ENCODE measurements at places on chromosomes 2 and 18.
A peak's percentile ranks its signal among the peaks of the same experiment; 100 is the strongest.

DNA sequence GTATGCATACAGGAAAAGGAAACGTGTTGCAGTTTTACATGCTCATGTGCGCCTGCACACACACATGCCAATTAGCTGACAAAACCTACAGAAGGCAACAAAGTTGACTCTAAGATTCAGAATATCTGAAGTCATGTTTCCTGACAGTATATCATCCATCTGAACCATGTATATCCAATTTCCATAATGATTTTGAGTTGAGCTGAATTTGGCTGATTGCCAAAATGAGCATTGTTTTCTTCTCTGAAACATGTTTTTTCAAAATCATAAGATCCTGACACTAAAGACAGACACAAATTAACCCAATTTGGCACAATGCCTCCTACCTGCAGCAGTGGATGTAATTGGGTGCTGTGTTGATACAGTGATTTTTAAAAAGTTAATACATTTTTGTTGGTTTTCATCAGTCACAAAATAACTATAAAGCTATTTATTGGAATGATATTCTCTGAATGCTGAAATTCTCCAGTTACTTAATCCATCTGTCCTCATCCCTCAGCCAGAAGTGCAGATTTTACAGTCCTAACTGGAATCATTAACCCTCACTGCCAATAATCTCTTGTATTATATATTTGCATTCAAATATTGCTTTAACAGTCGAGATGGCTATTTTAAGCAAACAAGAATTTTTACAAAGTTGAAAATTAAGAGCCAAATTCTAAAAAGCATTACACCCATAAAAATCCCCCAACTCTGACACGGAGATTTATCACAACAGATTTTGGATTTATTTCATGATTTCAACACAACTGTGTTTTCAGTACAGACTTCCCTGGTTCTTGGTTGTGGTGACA, 161.7 kb upstream of the LMAN1 start:
- DNase-seq = no peak

DNA sequence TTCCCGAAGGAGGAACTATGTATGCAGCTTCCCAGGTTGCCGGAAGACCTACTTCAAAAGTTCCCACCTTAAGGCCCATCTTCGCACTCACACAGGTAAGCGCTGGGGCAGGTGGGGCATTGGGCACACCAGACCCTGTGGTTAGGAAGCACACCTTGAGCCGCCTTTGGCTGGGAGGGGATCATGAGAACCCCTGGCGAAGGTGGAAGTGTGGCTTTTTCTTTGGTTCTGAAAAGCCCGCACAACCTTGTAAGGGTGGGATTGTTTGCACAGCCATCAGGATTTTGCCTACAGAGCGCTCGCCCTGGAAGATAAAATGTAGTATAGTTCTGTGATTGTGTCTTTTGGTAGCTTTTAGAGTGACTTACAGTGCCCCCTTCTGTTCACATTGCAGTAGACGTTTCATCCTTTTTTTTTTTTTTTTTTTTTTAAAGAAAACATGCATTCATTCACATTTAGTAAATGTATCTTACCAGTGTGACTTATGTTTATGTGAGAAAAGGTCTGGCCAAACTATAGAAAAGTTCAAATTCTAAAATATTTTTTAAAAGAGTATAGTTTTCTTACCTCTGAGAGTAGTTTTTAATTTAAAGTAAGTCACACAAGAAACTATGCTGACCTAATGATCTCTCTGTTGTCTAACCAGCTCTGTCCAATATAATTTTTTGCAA, 5.3 kb downstream of the KLF11 start:
- DNase-seq = peak; percentile 75

DNA sequence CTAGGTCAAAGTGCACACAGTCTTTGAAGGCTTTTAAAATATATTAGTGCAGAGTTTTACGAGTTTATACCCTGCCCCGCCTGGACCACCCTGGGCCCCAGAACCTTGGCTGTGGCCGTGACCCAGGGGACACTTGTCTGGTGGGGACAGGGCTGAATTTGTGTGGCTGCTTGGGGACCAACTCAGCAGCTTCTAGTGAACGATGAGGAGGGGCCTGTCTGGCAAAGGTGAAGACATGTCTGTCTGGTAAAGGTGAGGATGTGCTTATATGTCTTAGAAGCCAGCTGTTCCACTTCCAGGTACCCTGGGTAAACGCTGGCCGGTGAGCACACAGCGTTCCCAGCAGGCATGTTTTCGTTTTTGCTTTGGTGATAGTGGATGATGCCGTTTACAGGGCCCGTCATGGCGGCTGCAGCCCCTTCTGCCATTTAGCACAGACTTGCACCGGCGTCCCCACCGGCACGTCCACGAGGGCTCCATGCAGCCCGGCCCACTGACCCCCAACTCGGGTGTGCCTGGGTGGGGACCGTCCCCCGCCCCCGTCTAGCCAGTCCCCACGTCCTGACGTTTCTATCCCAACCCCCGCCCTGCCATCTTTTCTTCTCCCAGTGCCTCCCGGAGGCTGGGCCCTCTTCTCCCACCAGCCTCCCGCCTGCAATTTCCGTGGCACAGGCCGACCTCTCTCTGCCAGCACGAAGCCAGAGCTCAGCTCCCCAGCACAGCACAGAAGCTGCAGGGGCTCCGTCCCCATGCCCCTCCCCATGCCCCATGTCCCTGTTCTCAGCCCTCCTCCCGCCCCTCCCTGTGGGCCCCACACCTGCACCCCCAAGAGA, 67.8 kb downstream of the SLC66A2 start:
- peak; percentile 45 for DNase-seq

DNA sequence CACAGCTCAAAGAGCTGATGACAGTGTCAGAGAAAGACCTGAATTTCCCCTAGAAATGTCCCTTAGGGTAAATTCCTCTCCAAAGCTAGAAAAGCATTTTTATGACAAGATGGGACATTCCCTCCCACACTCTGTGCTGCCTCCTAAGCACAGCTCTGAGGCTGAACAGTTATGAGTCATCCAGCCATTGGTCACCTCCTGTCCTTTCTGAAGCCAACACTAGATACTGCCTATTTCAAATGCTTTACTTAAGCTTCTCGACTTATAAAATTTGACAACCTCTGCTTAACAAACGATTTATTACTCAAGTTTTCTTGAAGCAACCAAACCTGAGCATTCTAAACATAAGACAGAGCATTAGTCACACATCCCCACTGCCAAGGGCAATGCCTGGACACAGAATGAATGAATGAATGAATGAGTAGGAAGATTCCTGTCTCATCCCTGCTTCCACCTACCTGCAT, 35.4 kb downstream of the B4GALT6 start:
- no peak for DNase-seq

GRCh38 chr2:140947236-140947635, 1183.6 kb downstream of the LRP1B start:
- DNase-seq = no peak

DNA sequence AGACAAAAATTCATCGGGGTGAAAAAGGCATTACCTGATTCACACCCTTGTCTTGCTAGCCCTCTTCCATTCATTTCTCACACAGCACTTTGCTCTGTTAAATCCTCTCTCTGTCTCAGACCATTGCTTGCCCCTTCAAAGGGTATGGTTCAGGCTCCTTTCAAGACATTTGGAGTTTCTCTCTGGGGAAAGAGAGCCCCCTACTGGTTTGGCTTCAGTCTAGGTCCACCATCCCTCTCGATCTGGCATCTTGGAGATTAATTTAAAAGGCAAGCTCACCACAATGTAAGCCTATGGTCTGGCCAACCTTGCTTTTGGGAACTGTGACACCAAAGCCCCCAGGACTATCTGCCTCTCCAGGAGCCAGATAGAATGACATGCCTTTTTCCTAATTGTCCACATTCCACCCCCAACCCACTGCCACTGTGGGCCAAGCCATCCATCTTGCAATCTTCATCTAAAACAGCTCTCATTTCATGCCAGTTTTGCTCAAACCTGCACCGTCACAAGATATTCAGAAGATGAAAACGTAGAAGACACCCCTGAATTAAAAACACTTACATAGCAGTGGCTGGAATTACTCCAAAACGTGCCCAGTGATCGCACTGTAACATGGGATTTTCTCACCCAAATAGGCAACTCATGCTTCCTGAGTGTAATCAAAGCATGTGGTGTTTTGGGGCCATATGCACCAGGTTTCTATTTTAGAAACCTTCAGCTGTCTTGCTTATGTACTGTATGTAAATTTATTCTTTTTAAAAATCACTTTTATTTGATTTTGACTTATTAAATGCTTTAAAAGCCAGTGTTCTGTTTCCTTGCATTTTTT, 93.9 kb downstream of the FARSB start:
- peak; percentile 81 for DNase-seq

- DNase-seq = no peak
Observed at GRCh38 chr2:99079226-99079625, 62.3 kb upstream of the C2orf15 start.

DNA sequence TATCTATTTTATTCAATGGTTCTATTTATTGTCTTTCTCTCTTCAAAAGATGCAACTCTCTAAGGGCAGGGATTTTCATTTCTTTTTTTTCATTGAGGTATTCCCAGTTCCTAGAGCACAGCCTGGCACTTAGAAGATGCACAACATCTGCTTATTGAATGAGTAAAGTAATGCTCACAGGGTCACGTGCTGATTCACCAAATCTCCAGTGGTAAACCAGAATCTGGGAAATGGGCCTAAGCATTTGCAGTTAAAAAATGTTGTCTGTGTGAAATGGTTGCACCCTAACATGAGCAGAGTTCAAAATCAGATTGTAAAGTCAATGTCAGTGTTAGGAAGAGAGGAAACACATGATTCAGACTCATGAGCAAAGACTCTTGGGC, 15.8 kb downstream of the SLC8A1 start:
- DNase-seq = no peak

- DNase-seq = no peak
Observed at GRCh38 chr2:200172944-200173581, 133.4 kb upstream of the SPATS2L start.

GRCh38 chr2:37541516-37541915, 129.9 kb downstream of the CDC42EP3 start:
- no peak for DNase-seq

- no peak for DNase-seq
Observed at GRCh38 chr18:22172120-22172582, 2.8 kb downstream of the GATA6 start.

DNA sequence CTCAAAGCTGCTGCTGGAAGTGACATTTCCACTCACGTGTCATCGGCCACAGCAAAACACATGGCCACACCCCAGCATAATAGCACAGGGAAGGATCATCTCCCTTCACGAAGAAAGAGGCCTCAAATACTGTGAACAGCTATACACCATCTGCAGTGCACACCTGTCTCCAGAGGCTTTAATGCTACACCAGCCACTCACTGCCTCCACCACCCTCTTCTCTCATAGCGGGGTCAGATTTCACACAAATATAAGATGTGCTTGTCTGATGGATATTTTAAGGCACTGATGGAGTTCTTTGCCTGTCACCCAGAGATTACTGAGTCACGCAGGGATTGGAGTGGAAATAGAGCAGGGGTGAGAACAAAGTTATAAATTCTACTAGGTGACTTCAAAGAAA, 374.0 kb downstream of the ZNF516 start:
- no peak for DNase-seq

DNA sequence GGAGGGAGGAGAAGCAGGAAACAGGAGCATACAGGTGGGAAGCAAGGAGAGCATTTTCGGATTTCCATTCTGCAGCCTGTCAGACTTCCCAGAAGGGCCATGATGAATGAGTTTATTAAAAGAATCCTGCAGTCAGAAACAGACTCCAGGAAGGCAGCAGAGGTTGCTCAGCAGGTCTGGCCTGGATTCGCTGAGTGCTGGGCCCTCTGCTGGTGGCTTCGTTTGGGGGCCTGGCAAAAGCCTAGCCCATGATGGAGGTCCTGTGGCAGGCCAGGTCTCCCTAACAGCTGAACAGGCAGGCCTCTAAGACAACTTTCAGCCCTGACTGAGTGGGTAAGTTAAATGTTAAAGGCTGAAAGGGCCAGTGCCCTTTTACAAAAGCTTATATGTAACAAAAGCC, 108.2 kb upstream of the CAPN13 start:
- peak; percentile 74 for DNase-seq

GRCh38 chr18:79527656-79528315, 132.1 kb downstream of the NFATC1 start:
- peak; percentile 62 for DNase-seq

DNA sequence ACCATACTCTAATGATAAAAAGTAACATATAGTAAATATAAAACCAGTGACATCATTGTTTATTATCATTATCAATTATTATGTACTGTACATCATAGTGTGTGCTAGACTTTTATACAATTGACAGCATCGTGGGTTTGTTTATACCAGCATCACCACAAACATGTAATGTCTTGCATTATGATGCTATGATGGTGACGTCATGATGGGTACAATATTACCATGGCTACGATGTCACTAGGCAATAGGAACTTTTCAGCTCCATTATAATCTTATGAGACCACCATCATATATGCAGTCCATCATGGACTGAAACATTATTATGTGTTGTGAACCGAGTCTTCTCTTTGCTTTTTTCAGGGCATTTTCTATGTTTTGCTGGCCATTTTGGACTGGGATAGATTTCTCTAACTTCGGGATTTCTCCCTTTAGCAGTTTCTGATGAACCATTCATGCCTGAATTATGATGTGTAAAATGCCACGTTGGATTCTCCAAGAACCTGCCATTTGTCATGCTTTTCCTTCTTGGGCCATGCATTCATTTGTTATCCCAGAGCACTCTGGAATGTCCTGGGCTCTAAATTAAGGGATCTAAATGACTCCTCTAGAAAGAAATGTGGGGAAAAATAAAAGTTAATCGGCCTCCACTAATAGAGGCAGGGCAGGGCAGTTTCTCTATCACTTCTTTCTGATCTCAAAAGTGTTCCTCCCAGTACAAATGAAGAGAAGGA, 325.6 kb upstream of the TNP1 start:
- DNase-seq = no peak

DNA sequence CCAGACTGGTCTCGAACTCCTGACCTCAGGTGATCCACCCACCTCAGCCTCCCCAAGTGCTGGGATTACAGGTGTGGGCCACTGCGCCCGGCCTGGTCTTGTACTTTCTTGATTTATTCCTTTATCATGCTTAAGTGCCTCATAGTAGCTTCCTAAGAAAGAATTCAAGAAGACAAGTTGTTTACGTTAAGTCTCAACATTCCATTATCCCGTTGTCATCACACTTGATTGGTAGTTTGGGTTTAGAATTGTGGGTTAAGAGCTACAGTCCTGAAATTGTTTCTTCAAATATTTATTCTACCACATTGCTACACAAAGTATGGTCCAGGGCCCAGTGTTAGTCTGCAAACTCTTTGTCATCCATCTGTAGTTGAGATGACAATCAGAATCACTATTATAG, 194.0 kb downstream of the VWC2L start:
- DNase-seq = no peak

- no peak for DNase-seq
Observed at GRCh38 chr2:160209516-160209856, 9.4 kb upstream of the ITGB6 start.

DNA sequence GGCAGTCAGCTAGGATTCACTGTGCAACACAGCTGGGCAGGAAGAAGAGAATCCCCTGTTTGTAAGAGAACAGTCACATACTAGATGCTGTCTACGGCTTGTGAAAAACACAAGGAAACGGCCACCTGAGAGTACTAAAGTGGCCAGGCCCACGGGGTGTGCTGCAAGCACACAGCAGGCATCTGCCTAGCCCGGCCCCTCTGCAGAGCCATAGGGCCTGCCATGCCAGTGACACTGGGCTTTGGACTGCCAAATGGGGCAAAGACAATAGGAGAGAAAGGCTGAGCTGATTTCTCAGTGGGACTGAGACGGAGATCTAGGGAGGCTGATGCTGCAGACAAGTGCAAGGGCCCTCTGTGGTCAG, 10.3 kb downstream of the TUBB6 start:
- DNase-seq = no peak

Data from H7 (cell line).